Hematopoietic multipotent progenitor cell treated with erythropoietin and hydrocortisone succinate and interleukin-3 and kit ligand, for 17 days (in vitro differentiated cells): ENCODE measurements at places on chromosomes 4 and X.

DNA sequence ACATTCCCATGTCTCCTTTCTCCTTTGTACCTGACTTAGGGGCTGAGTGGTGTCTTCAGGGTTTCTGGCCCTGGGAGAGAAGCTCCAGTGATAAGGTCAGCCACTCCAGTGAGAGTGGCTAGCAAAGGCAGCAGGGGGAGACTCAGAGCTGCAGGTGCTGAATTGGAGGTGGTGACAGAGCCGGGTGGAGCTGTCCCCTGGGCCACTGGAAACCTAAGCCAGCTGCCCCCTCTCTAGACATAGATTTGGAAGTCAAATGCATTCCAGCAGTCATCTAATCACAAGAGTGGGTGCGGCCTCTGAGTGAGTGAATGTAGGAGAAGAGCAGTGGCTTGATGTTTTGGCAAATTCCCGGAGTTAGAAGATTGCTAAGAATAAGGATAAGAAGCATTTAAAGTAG, 28.5 kb downstream of the TRIM2 start:
- DNase-seq, result no peak

- DNase-seq, result no peak
Observed at GRCh38 chrX:150035531-150035930, 97.2 kb upstream of the EOLA2 start.

- DNase-seq, result no peak
Observed at GRCh38 chr4:2806390-2807355, 13.8 kb downstream of the SH3BP2 start.

DNA sequence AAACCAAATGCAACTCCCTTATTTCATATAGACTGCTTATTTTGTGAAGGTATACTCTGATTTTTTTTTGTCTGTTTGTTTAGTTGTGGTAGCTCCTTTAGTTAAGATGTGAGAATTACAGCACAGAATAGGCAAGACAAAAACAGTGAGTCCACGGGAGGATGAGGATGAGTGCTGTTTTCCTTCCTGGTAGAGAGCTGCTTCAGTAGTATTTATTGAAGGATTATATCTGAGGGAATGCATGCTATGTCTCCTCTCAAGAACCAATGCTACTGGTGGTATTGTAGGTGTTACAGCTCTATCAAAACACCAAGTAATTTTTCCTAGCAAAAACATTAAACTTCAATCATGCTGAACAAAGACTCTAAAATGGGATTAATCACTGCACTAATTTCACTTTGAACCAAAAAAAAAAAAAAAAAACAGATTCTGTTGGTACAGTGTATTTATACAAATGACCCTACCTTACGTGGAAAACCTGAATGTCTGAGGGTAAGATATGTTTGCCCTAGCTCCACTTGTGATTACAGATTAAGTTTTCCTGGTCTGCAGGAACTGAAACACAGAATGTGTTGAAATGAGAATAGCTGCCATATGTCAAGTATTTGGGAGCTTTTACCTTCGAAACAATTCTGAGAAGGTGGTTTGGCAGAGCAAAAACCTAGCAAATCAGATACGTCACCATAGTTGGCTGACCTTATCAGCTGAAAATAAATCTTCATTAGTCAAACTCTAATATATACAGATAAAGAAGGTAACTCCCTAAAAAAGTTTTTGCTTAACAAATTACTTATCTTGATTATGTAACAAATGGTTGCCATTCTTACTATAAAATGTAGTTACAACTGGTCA, 40.3 kb downstream of the PPP3CA start:
- DNase-seq, result no peak

GRCh38 chr4:47217291-47217690, 185.9 kb downstream of the GABRB1 start:
- DNase-seq, result no peak

GRCh38 chr4:151618858-151619257, 141.9 kb downstream of the GATB start:
- DNase-seq, result no peak

GRCh38 chrX:43728966-43729365, 72.9 kb downstream of the MAOA start:
- DNase-seq, result no peak

GRCh38 chr4:186627226-186627865, 72.0 kb upstream of the MTNR1A start:
- no peak for DNase-seq

- DNase-seq, result no peak
Observed at GRCh38 chr4:163697121-163697520, 202.6 kb downstream of the TMA16 start.

GRCh38 chr4:139893801-139894200, 228.2 kb downstream of the MGST2 start:
- DNase-seq, result no peak

GRCh38 chrX:34382416-34382815, 250.3 kb upstream of the FAM47A start:
- DNase-seq, result no peak

DNA sequence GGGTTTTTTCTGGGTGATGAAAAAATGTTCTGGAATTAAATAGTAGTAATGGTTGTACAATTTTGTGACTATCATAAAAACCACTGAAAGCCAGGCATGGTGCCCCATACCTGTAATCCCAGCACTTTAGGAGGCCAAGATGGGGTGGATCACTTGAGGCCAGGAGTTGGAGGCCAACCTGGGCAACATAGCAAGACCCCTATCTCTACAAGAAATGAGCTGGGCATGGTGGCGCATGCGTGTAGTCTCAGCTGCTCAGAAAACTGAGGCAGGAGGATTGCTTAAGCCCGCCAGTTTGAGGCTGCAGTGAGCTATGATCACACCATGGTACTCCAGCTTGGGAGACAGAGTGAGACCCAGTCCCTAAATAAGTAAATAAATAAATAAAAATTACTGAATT, 58.3 kb upstream of the TMEM131L start:
- DNase-seq, result no peak

DNA sequence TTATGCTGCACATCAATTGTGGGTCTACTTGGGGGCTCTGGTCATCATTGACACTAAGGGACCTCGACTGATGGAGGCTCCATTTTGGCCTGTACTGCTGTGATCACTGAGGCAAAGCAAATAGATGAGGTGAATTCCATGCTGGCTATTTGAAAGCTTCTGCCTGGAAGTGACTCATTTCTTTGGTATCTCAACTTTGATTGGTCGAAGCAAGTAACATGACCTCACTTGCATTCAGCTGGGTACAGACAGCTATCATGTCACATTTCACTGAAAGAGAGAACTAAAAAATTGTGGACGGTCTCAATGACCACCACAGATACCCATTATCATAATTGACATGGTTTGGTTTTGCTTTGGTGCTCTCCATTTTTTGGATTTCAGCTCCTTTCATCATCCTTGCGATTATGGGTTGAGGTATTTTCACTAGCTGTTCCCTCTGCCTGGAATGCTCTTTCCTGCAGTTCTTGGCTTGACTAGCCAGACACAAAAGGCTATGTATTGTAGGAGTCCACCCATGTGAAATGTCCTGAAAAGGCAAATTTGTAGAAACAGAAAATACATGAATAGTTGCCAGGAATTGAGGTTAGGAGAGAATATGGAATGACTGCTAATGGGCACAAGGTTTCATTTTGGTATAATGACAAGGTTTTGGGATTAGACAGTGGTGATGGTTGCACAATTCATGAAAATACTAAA, 369.2 kb upstream of the LCORL start:
- no peak for DNase-seq

GRCh38 chr4:85787133-85787532, 312.2 kb downstream of the ARHGAP24 start:
- no peak for DNase-seq

DNA sequence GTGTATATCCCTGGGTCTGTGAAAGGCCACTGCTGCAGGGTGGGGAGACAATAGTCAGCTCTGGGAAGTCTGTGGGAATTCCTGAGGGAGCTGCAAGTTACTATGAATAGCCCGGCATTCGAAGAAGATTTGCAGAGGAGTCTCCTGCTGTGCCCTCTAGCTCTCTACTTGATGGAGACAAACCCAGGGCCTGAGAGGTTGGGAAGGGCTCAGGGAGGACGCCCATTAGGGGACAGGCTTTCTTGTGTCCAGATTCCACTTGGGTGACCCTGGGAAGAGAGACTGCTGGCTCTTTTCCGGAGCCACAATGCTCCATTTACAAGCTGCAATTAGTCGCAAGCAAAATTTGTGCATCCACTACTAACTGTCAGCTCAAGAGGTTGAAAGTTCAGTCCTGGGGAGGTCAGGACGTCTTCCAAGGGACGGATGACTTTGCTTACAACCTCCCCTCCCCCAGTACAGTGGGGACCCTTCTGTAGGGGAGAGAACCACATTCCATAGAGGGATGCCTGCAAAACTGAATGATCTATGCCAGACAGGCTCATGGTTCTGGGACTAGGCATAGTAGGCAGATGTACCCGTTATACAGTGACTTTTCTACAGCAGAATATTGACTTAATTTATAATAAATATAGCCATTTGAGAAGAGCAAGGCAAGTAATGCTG, 48.2 kb upstream of the PHOX2B start:
- DNase-seq, result no peak

GRCh38 chrX:154780968-154781367, 18.3 kb downstream of the DKC1 start:
- no peak for DNase-seq

- no peak for DNase-seq
Observed at GRCh38 chr4:172686021-172686420, 482.6 kb upstream of the GALNT7 start.

DNA sequence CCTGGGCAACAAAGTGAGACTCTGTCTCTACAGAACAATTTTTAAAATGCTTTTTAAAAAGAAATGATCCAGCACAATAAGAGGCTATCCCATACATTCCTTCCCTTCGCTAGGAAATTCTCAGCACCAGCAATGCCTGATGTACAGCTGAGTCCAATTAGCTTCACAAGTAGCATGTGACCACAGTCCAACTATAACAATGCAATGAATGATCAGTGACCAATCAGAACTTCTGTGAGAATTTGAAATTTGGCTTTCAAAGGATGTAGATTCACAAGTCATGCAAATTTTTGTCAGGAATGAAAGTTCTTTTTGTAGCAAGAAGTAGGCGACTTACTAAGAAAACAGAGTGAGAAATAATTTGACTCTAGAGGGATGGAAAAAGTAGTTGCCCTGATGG, 278.5 kb upstream of the UGT8 start:
- no peak for DNase-seq

GRCh38 chr4:78432896-78433295, 118.7 kb upstream of the ANXA3 start:
- no peak for DNase-seq

DNA sequence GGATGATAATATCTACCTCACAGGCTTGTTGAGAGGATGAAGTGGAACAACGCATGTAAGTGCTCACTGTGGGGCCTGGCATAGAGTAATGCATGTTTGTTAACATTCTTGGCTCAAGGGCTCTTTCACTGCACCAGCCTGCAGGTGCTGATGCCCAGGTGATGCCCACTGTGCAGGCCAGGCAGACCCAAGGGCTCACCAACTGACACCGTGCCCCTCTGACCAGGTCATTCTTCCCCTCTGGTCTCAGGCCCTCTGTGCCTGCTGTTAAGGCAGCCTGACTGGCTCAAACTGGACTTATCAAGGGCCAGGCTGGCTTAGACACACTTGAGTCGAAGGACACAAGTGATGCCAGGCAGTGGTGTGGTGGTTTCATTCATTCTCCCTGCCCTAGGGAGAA, 90.5 kb downstream of the PJA1 start:
- DNase-seq, result no peak

DNA sequence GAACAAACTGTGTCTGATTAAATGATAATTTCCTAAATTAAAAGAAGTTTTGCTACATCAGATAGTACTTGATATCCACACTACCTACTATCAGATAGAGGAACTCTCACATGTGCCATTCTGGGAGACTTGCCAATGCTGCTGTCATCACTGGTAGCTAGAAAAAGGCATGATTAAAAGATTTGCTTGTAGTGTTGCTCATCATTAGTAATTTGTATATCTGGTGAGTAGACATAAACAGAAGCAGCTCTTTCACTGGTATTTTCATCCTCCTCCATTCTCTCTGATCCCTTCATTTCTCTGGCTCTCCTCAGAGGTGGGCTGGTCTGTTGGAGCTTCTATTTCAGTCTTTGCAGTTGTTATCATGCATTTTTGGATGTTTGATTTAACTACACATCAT, 56.0 kb downstream of the SPRY1 start:
- no peak for DNase-seq

DNA sequence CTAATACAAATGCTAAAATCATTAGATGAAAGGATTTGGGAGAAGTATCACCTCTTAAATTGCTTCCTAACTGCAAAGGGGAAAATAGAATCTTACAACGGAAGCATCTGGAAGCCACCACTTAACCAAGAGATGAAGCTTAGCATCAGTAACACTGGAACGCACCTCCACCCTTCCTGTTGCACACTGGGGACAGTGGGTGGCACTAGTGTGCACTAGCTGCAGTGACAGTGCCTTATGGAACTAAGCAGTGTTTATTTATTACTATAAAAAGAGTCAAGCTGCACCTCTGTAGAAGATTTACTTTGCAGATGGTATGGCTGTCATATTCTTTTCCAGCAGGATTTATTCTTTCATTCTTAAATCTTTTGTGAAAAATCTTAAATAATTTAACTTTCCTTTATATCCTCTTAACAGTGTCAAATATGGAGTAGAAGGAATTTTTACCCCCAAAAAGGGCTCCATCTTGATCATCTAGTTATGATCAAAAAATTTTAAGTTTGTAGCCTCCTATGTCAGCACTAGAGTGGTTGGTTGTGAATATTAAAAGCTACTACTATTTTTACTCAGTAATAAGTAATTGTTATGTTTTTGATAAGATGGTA, 76.7 kb downstream of the SCD5 start:
- no peak for DNase-seq

GRCh38 chr4:90127706-90128345, 632 bp downstream of the CCSER1 start:
- no peak for DNase-seq

DNA sequence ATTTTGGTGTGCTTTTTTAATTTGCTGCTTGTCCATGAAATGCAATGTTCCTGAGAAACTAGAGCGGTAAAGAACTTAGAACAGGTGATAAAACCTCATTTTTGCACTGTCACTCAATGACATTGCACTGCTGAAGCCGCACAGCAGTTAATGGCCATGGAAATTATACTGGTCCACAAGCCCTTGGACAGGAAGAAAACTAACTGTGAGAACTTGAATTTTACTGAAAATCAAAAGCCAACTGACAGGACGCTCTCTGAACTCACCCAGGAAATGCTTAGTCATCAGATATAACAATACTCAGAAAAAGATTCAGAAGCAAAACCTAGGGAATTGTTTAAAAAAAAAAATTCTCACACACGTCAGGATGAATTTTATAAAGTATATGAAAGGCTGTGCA, 246.4 kb upstream of the SLC7A11 start:
- no peak for DNase-seq

DNA sequence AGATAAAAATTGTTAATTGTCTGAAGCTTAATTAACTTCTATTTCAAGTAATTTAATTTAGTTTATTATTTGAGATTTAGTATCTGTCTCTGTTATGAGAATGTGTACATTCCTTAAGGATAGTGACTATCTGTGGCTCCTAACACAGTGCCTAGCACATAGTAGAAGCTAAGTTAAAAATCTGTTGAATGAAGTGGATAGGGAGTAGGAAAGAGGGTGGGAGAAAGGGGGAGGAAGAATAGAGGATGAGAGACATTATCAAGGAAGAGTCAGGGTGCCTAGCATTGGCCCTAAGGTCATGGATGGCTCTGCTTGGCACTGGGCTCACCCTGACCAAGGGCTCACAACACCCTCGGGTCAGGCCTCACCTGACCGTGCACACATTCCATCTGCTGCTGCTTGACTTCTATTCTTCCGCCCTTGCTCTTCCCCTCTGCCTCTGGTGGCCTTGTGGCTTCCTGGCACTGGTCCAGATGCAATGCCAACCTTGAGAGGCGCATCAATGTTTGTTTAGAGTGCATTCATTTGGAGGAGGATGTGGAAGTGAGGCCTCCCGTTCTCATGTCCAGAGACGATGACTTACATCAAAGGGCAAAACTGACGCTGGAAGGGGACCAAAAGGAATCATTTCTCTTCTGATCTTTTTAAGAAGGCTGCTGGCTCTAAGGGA, 42.3 kb downstream of the TRIM2 start:
- no peak for DNase-seq
